ENCODE measurements at places on chromosomes 2 and 18. TPM values are rescaled to one million over a fixed set of nuclear protein-coding genes. Genes with fewer than 3 reads are reported as not detected.
A peak's percentile ranks its signal among the peaks of the same experiment; 100 is the strongest.

DNA sequence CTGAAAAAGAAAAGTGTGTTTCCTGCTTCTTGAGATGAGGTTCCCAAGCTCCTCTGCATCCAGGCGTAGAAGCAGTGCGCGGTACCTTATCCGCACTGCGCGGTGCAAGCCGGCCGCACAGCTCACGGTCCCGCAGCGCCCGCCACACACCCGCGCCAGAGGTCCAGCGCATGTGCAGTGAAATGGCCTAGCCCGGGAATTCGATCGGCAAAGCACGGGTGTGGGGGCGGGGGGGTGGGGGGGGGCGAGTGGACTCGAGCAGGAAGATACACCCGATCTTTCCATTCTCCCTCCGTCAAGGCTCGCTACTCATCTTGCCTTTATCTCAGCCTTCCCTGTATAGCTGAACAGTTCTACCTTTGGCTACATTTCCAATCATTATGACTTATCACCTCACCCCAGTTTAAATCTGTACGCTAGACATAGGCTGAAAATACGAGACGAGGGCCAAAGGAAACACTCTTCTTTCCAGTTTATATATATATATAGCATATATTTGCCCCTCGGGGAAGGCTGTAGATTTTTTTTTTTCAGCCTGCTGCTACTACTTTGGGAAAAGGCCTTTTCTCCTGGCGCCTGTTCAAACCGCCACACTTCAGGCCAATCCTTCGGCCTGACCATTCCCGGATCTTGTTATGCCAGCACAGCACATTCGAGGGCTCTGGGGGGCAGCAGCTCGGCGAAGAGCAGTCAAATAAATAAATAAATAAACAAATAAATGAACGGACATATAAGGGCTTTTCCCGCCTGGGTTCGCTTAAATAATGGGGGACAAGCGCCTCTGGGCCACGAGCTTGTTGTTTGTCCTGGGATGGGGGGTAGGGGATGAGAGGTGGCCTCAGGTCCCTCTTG, 10.4 kb downstream of the HOXD8 start:
- DNase-seq: peak; percentile 79

The LPIN1 gene
- 18.3 TPM for total RNA-seq

DNA sequence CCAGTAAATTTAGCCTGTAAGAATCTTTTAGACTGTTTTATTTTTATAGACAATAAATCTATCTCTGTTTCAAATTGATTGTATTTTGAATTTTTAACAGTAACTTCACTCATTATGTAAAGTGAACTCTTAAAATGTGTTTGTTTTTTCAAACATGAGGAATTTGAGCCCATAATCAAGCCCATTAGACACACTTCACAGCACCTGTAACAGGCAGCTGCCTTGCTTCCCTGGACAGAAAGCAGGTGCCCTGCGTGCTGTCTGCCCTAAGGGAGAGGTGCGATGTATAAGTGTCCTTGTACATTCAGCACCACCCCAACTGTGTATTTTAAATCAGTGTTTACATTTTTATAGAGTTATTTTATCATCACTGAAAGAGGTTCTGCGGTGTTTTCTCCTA, 186.5 kb upstream of the TPO start:
- no peak for DNase-seq

DNA sequence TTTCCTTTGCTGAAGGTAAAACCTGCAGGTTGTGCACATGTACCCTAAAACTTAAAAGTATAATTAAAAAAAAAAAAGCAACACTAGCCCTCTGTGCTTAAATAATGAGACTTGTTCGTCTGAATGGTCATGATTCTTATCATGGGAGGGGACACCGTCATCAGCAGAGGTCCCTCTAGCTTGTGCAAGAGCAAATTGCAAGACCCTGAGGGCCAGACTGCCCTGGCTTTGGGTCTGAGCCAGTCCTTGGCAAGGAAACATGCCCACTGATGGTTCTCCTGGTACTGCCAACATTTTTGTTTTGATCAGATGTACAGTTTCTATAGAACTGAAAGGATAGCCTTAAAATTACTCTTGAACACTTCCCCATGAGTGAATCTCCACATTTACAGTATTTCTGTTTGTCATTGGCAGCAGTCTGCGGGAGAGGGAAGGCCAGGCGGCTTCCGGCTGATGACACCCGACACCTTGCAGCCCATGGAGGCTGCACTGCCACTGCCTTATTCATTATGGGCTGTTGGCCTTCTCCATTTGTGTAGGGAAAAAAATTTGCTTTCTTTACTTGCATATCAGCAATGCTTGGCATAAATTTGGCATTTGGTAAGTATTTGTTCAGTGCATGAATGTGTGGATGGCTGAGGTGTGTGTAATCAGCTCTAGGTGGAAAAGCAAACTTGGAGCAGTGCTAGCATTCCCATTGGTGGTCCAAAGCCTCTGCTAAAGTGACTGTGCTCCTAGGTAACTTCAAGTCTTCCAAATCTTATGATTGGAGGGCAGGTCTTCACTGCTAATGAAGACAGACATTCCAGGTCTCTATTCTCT, 161.6 kb upstream of the ALKAL2 start:
- DNase-seq: peak; percentile 36

GRCh38 chr2:207768168-207768865, 1.4 kb downstream of the FZD5 start:
- DNase-seq: peak; percentile 33

DNA sequence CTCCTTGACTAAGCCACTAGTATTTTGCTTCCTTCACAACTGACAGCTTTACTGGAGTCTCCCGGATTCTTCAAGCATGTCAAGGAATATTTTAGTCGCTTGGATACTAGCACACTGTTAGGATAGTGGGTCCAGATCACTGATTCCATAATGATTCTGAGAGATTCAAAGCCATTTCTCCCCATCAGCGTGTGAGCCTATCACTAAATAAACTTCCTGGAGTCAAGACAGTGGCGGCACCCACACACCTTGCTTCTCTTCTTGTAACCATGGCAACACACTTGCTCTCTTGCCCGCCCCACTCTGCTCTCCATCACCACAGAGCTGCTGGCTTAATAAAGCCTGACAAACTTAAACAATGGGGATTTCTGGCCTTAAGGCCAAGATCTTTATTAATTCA, 245.1 kb downstream of the LRRTM1 start:
- DNase-seq: no peak

The SLC40A1 gene
- 37.4 TPM for total RNA-seq

DNA sequence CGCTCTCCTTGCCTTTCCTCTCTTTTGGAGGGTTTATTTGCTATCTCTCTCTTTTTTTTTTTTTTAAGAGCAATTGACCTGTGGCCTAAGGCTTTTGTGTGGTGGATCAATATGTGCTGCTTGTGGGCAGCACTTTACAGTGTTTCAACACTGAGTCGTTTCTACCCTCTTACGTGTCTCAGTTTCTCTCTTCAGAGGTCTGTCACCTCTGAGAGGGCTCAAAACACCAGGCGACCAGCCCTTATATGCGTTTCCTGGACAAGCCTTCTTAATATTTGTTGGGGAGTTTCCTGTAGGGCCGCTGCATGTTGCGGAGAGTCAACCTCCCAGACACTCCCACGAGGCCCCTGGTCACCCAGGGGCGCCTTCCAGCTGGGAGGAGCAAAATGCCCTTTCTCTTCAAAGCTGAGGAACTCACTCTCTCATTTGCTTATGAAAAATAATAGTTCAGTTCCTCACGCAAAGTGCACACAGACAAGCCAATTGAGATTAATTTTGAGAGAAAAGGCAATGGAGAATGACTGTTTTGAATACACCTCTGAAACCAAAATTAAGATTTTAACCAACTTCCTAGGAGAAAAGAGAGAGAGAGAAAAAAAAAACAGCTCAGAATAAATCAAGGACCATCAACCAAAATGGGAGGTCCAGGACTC, 96.3 kb upstream of the B3GNT2 start:
- DNase-seq: no peak

The INHBB gene
- total RNA-seq: 0.44 TPM

DNA sequence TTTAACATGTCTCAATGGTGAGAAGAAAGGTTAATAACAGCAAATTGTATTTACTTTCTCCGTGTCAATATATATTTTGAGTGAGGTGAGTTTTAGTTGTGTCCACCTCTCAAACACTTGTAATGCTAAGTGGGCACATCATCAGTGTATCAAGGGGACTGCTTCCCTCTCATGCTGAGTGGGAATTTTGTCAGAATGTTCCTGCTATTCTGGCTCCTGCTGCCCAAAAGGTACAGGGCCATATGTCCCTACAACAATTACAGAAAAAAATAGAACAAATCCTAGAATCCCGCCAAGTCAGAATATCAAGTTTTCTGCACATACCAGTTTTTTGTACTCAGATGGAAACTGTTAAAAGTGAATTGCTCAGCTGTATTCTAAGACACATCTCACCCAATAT, 5.4 kb upstream of the CERKL start:
- DNase-seq: no peak

- no peak for DNase-seq
Observed at GRCh38 chr2:12045864-12046291, 299.4 kb downstream of the LPIN1 start.

- DNase-seq: no peak
Observed at GRCh38 chr18:61643884-61644647, 248.7 kb downstream of the RNF152 start.

The PSTPIP2 gene
- 2.0 TPM for total RNA-seq

- no peak for DNase-seq
Observed at GRCh38 chr18:9081940-9082339, 20.6 kb upstream of the NDUFV2 start.

The PTPRN gene
- total RNA-seq: 0.09 TPM

The ALKAL2 gene
- total RNA-seq: 1.1 TPM

DNA sequence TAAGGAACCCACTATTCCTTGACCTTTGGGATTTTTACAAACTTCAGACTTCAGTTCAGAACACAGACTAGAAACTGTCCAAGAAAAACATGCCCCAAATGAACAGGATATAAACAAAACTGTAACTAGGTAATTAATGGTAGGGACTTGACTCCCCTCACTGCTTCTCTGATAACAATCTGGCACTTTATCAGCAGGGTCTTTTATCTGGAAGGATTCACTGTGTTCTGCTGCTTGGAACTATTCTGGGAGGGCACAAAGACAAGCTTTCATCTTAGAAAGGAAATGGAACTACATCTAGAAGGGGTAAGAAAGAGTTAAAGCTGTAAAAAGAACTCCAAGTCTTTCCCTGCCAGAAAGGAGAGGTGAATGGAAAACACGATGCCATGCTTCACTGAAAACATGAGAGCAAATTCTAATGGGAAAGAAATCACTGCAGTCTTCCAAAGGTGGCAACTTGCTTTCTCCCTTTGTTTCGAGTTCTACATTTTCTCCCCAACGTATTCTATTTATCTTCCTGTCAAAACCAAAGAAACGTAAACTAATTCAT, 181.2 kb downstream of the THADA start:
- peak; percentile 47 for DNase-seq

The HOXD11 gene
- 0.04 TPM for total RNA-seq

DNA sequence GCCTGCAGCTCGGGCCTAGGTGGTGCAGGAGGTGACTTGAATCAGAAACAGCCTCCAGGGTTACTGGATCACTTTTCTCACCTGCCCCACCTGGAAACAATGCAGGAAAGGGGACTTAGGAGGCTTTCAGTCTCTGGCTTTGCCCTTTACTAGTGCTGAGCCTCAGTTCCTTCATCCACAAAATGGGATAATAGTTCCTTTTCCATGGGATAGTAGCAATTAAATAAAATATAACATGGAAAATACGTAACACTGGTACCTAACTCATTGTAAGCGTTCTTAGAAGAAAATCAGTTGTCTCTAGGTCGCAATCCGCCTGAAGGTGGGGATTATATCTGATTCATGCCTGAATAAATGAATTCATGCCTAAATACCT, 112.6 kb upstream of the STPG4 start:
- DNase-seq: no peak

The AKAIN1 gene
- 0.18 TPM for total RNA-seq

GRCh38 chr2:201264472-201265173, 4.3 kb downstream of the CASP8 start:
- no peak for DNase-seq

- no peak for DNase-seq
Observed at GRCh38 chr2:164711766-164712138, 90.5 kb upstream of the GRB14 start.

The MAPK4 gene
- total RNA-seq: 4.7 TPM

DNA sequence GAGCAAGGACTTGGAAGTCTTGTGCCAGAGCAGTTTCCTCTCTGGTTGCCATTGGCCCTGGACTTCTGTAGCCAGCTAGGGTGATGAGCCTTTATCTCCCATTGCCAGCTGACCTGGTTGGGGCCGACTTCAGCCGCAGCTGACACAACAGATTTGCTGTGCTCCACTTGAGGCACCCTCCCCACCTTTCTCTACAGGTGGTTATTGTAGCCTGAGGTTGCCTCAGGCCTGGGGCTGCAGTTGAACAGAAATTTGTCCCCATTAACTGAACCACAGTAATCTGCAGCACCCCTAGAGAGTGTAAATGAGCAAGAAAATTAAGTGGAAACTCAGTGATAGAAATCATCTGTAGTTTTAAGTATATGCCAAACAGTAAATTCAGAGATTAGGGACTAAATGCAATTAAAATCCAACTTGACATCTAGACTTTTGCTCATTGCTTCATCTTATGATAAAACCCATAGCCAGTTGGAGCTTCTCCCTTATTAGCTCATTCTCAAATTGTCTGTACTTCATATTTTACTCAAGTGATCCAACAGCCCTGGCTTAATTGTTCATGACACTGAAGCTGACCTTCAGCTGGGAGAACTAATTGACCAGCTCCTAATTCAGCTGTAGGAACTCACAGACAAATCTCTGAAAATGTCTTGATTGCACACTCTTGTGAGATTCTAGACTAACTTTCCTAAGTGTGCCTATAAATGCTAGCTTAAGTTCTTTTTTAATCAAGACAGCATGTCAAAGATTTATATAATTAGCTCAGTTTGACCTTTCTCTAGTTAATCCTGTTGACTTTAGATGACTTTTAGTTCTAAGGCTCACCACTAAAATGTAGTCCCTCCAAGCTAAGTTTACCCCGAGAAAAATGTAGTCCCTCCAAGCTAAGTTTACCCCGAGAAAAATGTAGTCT, 48.9 kb downstream of the COPS8 start:
- DNase-seq: no peak

DNA sequence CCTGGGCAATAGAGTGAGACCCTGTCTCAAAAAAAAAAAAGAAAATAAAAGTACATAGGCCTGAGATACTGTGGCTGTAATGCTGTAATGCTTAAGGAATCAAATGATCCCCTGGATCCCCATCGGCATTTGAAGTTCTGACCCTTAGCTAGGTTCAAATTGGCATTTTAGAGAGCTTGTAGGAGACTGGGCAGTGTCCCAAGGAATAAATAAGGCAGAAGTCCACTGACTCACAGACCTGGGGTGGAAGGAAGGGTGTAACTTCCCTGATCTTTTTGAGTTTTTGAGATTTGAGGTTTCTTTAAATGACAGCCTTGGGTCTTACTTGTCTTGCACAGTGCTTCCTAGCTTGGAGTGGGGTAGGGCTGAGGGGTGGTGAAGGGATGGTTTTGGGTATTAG, 553.7 kb downstream of the SLC4A3 start:
- DNase-seq: no peak

The CNTNAP5 gene
- total RNA-seq: 0.13 TPM

- DNase-seq: no peak
Observed at GRCh38 chr2:211829725-211830124, 708.9 kb downstream of the ERBB4 start.

The TMEFF2 gene
- 7.7 TPM for total RNA-seq

GRCh38 chr2:223486751-223487150, 115.4 kb downstream of the SCG2 start:
- DNase-seq: no peak

The STARD6 gene
- 0.18 TPM for total RNA-seq
